Stimulated activated CD4-positive, alpha-beta T cell treated with anti-CD3 and anti-CD28 coated beads, TNF-alpha, amount 100 ng/mL, for 24 hours (primary cell): ENCODE measurements at places on chromosomes 4 and X.
A peak's percentile ranks its signal among the peaks of the same experiment; 100 is the strongest.

- DNase-seq: peak; percentile 2
Observed at GRCh38 chrX:152632445-152633097, 5.1 kb upstream of the GABRQ start.

DNA sequence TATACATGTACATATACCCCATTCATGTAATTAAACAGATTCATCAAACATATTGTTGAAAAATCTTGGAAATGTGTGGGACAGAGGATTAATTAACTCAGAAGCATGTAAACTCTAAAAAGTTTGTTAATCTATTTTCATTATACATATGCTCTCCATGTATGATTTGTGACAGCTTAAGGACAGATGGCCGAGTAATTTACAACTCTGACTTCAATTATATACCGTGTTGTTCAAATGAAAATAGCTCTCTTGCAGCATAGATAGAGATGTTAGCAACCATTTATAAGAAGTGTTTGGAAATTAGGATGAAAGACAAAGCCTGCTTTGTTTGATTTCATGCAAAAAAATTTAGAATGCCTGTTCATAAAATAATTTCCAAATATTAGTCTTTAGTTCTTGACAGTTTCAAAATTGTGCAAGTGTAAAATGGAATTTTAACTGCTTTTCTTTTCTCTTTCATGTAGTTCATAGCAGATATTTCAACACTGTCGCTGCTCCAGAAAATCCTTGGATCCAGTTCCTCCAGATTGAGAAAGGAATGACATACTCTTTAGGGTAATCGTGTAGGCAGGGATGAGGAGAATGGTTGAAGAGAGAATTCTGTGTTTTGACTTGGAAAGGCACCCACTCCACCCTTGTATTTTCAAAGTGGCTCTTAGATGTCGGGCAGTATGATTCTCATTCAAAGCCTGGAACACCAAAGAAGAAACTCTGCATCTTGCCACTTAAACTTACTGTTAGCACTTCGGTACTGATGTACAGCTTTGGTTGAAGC is 23.1 kb downstream of the AFF2 start:
- no peak for DNase-seq

DNA sequence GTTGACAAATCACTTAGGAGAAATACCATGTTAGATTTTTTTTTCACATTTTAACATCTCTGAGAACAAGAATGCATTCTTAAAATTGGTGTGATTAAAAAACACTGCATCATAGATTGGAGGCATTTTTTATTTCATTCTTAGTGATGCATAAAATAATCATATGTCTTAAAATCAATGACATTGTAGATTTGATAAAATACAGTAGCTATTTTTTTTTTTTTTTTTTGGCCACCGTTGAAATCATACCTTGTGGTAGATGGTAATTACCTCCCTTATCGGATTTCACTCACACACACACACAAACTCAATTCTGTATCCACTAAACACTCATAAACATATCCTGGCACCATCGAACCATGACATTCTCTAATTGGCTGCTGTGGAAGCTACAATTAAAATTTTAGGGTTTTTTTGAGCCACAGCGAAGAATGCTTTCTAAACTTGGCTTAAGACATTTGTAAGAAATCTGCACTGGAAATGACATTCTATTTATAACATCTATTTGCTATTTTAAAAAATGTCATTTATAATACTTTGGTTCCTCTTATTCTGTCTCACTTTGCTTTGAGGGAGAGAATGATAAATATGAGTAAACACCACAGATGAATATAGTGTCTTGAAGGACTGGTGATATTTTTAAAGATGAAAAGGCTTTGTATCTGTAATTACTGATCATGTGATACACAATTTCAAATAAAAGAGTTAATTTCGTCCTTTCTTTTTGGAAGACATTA is 60.1 kb downstream of the CCSER1 start:
- DNase-seq: no peak

DNA sequence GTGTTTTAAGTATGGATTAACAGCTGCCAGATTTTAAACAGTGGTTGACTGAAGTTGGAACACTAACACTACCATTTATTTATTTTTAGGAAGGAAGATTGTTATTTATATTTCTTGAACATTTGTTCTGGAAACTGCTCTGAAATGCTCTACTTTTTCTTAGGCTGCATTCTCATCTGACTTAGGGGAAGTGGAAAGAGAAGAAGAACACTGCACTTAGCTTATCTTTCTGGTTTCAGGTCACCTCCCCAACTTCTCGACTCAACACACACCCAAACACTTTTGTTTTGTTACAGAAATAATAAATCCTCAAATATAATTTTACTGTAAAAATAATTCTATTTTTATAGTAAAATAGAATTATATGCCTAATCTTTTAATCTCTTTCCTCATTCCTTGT is 18.6 kb downstream of the BLTP1 start:
- no peak for DNase-seq

- no peak for DNase-seq
Observed at GRCh38 chrX:350148-350533, 31.5 kb upstream of the GTPBP6 start.

DNA sequence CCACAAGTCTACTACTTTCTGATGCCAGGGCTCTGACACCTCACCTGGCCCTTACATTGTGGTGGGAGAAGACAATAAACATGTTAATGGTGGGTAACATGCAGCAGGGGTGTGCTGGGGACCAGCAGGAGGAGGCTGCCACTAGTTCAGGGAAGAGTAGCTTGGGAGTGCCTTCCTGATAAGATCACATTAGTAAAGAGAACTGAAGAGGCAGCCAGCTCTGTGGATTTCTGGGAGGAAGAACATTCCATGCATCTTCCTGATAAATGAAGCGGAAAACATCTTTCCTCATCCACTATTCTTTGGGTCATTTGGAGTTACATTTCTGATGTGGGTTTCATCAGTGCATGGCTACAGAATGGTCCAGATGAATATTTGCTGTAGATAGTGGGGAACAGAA is 9.0 kb downstream of the RNF150 start:
- no peak for DNase-seq

GRCh38 chr4:102342404-102343074 is 2.7 kb downstream of the SLC39A8 start:
- DNase-seq: no peak

DNA sequence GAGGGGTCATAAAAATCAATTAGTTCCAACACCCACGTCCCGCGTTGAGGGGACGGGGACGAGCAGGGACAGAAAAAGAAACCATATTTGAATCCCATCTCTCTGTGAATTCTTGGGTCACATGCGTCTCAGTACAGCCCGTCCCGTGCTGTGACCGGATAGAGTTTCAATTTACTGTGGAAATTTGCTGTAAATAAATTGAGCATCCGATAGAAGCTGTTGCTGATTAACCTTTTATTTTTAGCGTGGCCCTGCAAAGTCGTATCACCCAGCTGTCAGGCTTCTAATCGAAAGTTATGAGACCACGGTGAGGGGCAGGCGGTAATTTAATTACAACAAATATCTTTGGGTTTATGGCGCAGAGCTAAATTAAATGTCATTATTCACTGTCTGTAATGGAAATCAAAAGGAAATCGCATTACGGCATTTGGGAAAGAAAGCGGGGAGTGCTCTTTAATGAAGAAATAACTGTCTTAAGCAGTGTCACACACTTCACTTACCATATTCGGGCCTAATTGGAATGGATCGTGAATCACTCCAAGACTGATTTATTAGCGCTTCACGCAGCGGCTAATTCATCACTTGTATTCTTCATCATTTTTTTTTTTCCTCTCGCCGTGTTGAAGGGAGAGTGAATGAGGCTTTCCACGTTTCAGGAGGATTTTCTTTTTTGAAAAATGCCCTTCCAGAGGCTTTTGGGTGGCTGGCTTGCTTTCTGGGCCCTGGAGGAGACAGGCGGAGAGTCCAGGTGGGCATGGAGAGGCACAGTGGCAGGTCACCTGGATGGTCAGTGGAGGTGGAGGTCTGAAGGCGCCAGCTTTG is 7.3 kb downstream of the SHOX start:
- DNase-seq: no peak

DNA sequence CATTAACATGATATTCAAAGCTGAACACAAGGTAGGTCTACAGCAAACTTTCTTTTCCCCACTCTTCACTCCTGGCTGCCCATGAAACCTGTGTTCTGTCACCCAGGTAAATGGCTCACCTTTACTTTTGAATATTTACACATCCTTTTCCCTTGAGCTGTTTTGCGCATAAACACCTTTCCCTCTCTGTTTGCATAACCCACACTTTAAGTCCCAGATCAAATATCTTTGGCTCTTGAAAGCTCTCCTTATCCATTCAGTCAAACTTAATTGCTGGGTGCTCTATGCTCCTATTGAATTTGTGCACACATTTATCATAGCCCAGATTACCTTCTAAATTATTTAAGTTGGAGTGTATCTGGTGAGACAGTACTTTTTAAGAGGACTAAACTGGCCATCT is 51.7 kb upstream of the ATP8A1 start:
- DNase-seq: no peak

DNA sequence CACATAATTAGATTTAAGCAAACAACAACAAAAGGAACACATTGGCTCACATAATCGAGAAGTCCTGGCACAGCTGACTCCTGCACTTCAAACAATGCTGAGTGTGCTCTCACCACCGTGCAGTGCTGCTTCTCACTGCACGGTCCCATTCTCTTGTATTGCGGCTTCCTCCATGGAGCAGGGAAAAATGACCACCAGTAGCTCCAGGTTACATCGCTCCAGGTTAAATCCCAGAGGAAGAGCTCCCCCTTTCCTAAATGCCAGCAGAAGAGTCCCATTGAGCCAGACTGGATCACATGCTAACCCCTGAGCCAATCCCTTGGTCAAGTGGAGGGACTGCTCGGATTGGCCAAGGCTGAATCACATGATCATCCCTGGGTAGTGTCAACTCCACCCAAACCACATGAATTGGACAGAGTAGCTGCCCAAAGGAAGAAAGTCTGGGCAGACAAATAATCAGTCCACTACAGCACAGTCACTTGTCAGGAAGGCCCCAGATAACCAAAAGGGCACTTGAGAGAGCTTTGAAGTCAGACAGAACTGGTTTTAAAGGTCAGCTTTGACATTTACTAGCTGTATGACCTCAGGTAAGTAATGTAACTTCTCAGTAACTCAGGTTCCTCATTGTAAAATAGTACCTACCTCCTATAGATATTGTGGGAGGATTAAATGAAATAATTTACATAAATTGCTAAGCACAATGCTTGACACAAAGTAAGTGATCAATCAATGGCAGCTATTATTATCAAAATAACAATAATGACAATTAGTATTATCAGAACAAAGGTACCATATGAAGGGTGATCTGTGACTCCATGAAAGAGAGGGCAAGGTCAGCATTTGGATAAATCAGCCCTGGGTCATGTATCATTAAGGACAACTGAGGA is 14.3 kb downstream of the TEC start:
- no peak for DNase-seq

GRCh38 chrX:148915474-148915873 is 415.1 kb downstream of the AFF2 start:
- no peak for DNase-seq

DNA sequence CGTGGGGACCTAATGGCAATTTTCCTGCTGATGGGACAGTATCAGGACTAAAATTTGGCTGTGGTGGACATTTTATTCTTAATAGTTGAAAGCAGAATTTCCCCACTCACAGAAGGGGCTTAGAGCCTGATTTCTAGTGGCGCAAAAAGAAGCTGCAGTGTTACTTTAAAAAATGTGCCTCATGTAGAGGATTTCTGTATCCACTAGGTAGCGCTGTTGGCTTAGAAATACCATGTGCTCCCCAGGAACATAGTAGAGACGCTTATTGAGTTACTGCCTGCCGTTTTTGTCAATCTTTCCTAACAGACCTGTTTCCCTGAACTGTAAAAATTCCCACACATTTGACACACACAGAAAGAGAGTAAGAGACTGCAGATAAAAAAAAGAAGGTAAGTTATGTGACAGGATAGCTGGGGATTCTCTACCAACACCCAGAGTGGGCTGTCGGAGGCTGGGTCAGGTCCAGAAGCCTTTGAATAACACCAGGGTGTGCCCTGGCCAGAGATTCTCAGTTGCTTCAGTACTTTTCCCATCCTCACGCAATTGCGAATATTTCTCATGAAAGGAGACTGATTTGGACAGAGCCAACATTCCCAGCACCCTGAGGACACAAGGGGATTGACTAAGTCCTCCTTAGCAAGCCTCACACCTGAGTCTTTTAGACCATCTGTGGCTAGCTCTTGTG is 88.4 kb downstream of the ZXDA start:
- peak; percentile 13 for DNase-seq

- no peak for DNase-seq
Observed at GRCh38 chr4:62709618-62710252, 1509.6 kb downstream of the ADGRL3 start.

- no peak for DNase-seq
Observed at GRCh38 chrX:48154796-48155195, 24.4 kb downstream of the SPACA5B start.

- DNase-seq: no peak
Observed at GRCh38 chr4:101960431-101960830, 169.9 kb downstream of the BANK1 start.

- no peak for DNase-seq
Observed at GRCh38 chr4:8580321-8581093, at the start of gene GPR78. GPR78 (plus strand) TSS chr4:8580392; CDS start chr4:8580983, 591 bp downstream.

- DNase-seq: no peak
Observed at GRCh38 chrX:119648421-119648775, 42.2 kb upstream of the NKRF start.

GRCh38 chr4:33924811-33925210 is 2319.5 kb downstream of the ARAP2 start:
- DNase-seq: no peak

GRCh38 chr4:183030823-183031222 is 68.2 kb upstream of the WWC2 start:
- DNase-seq: no peak

- DNase-seq: peak; percentile 79
Observed at GRCh38 chr4:15655223-15656037, at the start of gene FBXL5. FBXL5 (minus strand) TSS chr4:15655357; CDS start chr4:15655287, 70 bp downstream.

GRCh38 chrX:112235547-112235946 is 153.0 kb upstream of the TRPC5 start:
- no peak for DNase-seq

GRCh38 chrX:19212037-19212436 is 89.8 kb upstream of the ADGRG2 start:
- DNase-seq: no peak

- DNase-seq: no peak
Observed at GRCh38 chrX:11541510-11541909, 124.2 kb downstream of the ARHGAP6 start.

- DNase-seq: peak; percentile 17
Observed at GRCh38 chr4:142817442-142817841, 28.7 kb downstream of the INPP4B start.

- no peak for DNase-seq
Observed at GRCh38 chr4:151573474-151573873, 164.5 kb downstream of the FHIP1A start.
